ENCODE measurements at places on chromosomes 4 and X. TPM values are rescaled to one million over a fixed set of nuclear protein-coding genes. Genes with fewer than 3 reads are reported as not detected.
A peak's percentile ranks its signal among the peaks of the same experiment; 100 is the strongest.

The TENT5D gene
- 0.12 TPM for total RNA-seq

DNA sequence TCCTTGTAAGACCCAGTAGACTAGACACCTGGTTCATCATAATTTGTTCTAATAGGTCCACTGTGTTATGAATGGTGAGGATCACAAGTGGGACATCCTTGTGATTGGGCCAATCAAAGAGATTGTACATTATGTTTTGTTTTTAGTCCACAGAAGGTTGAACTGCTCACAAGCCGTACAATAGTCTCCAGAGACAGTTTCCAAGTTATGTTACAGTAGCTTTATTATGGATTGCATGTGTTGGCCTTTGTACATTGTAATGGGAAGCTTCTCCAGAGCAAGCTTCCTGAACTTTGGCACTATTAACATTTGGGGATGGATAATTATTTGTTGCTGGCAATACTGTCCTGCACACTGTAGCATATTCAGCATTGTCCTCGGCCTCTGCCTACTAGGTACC, 86.1 kb downstream of the MAGEB10 start:
- no peak for DNase-seq

The PHOX2B gene
- 101 TPM for total RNA-seq

The SHROOM3 gene
- total RNA-seq = 1.9 TPM

- DNase-seq = no peak
Measured at GRCh38 chr4:116328261-116328860, 757.0 kb downstream of the TRAM1L1 start.

- no peak for DNase-seq
Measured at GRCh38 chrX:137748827-137749226, 182.9 kb downstream of the ZIC3 start.

GRCh38 chr4:154014407-154015321, 225.8 kb upstream of the SFRP2 start:
- no peak for DNase-seq

- no peak for DNase-seq
Measured at GRCh38 chrX:23953908-23954269, 46.1 kb downstream of the CXorf58 start.

The GLRB gene
- 2.0 TPM for total RNA-seq

The CLGN gene
- 19.6 TPM for total RNA-seq

The SYP gene
- 291 TPM for total RNA-seq

The CDS1 gene
- total RNA-seq = 1.3 TPM

The SMIM10L2A gene
- total RNA-seq = 3.4 TPM

DNA sequence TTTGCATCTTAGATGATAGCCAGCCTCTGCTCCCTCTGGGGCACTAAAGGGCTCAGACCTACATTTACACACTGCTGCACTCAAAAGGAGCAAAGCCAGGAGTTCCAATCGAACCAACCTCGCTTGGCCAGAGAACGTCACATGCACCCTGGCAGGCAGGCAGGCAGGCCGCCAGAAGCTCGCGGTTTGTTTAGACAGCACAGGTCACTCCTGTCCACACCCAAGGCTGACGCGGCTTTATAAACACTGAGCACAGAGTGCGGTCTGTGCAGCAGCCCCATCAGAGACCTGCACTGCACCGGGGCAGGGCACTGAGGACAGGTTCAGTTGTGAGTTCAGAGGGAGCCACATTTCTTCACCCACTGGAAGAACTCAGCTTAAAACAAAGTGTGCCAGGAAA, 143.9 kb downstream of the BCOR start:
- DNase-seq = no peak

DNA sequence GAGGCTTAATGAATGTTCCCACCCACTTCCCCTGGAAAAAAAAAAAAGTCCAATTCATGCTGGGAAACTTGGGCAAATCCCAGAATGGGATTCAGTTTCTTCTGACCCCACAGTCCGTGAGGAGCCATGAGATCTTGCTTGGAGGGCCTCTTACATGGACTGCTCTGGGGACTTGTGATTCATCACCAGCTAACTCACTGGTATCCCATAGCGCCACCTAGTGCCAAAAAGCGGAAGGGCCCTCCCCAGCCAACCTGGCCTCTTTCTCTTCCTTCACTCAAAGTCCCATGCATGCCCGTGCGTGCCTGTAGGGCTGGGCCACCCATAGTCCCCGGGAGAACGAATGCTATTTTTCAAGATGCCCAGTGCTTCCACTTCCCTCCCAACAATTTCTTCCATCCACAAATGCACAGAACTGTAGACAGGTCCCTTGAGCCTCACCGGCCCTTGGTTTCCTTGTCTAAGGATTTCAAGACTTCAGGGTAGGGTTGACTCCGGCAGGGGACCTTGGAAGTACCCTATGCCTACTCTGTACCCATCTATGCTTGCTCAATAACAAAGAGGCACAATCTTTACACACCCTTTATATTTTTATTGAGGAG, 5.1 kb downstream of the RTL5 start:
- peak; percentile 87 for DNase-seq

GRCh38 chr4:65561164-65561563, 109.1 kb downstream of the EPHA5 start:
- DNase-seq = no peak

DNA sequence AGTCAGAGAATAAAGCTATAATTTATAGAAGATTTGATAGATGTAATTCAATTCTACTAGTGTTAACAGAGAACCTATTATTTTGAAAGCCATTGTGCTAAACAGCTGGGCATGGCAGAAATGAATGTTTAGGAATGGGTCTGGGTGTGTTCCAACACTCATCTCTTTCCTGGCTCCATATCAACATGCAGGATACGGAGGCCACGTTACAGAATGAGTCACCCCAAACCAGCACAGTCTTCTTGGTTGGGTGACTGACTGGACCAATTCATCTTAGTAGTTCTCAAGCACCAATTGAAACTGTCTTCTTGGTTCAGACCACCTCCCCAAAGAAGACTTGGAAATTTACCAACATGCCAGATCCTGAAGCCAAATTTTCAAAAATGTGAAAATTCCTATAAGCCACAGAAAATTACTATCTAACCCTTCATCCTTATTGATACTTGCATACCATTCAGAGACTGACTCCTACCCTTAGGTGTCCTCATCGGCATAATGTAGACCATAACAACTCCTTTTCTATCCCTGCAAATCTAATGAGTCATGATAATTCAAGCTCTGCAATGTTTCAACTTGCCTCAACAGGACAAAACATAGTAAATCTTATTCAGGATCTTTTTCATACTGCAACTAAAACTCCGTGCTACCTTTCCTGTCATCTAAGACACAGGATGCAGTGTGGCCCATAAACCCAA, 52.0 kb upstream of the ATOH1 start:
- no peak for DNase-seq

GRCh38 chr4:4311193-4311592, 21.1 kb downstream of the ZBTB49 start:
- DNase-seq = no peak

GRCh38 chr4:124682384-124682783, 30.1 kb downstream of the ANKRD50 start:
- no peak for DNase-seq

The TMPRSS11B gene
- total RNA-seq = not detected

DNA sequence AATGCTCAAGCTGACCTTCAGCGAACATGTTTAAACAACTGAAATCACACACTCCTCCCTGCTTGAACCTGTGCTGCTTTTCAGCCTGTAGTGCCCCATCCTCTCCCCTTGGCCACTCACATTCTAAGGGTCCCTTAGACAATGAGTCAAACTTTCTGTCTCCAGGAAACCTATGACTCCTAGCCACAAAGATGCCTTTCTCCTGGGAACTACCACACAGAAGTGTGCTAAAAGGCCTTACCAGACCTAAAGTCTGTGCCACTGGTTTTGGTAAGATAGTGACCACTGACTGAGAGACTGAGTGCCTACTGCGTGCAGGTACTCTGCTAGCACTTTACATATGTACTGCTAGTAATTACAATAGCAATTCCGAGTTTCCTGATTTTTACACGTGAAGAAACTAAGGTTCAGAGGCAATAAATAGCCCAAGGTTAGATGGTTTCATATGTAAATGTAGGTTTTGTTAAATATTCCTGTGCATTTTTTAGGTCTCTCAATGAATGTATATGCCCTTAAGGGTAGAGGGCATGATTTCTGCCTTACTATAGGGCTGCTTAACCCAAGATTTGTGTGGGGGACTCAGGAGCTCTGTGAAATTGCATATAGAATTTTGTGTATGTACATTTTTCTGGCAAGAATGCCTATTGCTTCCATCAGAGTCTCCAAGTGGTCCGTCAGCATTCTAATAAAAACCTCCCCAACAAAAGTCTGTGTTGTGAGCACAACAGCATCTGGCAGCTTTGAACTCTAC, 71.1 kb downstream of the NSG1 start:
- DNase-seq = no peak

The SSX2 gene
- total RNA-seq = not detected

The H2AZ1 gene
- 246 TPM for total RNA-seq

The GYPE gene
- total RNA-seq = not detected

The PFKFB1 gene
- 1.1 TPM for total RNA-seq

The ANOS1 gene
- 1.0 TPM for total RNA-seq

DNA sequence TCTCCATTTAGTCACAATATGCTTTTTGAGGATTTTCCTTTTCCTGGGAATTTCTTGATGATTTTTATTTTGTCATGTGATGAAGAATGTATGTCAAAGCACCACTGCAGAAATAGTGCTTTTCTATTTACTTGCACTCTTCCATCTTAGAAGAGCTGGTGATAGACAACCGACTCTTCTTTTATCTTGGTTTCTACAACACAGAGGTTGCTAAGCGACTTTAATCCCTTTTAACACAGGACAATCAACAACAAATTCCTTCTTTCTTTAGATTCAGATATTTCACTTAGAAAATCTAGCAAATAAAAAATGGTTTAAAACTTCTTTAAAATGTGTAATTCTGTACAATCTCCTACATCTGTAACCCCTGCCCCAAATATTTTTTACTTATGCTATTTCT, 34.6 kb downstream of the TET2 start:
- DNase-seq = no peak

- no peak for DNase-seq
Measured at GRCh38 chr4:113069212-113069892, 19.9 kb downstream of the ANK2 start.

The CLDN34 gene
- not detected for total RNA-seq

The DUSP9 gene
- 0.61 TPM for total RNA-seq

GRCh38 chr4:19888587-19888986, 363.1 kb upstream of the SLIT2 start:
- DNase-seq = no peak

The CPLX1 gene
- total RNA-seq = 115 TPM

DNA sequence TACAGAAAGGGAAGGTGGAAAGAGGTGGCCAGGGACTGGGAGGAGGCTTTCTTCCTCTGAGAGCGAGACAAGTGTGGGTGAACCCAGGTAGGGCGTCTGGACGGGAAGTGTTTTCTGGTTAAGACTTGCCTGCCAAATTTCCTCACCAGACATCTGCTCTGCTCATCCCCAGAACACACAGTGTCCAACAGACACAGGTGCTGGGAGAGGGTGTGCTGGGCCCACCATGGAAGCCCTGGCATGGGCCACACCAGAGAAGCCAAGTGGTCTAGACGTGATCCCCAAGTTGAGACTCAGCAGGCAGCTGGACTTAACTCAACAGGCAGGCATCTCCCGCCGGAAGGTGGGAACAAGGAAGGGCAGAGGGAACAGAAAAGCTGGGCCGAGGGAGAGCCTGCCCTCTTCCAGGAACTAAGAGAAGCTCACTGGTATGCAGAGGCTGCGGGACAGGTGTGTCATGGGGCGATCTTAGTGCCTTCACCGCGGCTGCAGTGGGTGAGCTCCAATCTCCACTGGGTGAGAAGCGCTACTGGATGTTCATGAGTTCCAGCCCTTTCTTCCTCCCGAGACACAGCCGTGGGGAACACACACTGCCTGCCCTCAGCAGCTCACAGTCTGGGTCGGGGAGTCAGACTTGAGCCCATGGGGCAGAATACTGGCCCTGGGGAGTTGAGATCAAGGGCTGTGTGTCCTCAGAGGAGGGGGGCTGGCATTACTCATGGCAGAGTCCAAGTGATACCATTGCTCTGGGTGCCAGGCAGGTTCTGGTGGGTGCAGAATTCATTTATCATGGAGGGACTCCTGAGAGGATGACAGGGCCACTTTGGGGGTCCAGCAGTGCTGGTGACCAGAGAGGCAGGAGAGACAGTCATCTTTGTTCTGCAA, 110.2 kb downstream of the CPZ start:
- no peak for DNase-seq

DNA sequence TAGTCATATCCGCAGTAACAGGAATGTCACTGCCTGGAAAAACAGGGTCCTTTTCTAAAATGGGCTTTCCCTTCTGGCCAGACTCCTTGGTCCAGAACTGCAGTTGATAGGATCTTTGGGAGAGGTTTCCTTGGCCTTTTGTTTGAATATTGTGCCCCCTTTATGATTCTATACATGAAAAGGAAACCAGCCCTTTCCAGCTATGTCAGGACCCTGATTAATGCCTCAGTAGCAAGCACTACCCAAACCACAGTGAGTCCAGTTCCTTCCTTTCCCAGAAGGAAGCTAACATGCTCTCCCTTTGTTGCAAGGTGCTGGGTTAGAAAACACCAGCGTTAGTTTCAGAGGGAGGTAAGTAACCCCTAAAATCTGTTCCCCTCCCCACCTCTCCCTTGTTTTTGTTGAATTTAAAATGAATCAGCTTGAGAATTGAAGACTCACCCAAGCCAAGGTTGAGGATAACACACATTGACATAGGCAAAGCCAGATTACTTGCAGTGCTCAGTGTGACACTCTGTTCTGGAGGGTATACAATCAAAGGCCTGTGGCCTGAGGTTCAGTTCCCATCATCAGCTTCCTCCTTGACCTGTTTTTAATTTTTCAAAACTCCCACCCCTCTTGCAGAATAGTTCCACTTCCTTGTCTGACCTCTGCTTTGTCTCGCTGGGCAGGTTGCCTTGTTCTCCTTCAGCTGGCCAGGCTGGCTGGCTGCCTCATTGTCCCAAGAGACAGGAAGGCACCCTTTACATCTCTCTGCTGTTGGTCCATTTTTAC, 87.6 kb upstream of the PLAC1 start:
- DNase-seq = no peak

The STIM2 gene
- total RNA-seq = 28.2 TPM

DNA sequence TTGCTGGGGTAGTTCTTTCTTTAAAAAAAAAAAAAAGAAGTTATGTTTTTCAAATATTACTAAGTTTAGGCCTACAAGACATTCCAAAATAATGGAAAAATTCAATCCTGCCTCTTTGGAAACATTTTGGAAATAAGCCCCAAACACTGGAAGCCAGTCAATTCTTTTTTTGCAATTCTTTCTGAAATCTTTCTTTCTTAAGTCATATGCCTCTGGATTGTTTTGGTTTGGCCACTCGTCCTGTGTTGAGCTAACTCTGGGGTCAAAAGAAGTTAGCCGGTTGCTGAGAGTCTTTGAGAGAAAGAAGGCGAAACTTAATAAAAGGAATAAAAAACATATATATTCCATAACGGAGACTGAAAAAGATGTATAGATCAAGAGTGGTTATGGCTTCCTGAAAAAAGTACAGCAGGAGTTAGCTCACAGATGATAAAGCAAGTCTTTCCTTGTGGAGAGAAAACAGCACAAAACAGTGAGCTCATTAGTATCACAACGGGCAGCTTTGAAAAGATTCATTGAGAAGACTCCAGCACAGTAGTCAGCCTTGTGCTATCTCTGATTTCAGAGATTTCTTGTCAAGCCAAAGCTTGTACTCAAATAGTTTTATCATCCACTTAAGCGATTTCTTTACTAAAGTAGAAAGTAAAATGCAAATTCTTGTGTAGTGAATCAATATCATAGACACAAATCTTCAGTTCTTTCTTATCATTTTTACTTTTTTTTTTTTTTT, 64.8 kb downstream of the PLS3 start:
- DNase-seq = no peak

The DEFB131A gene
- total RNA-seq = not detected

- no peak for DNase-seq
Measured at GRCh38 chrX:57104921-57105398, 16.4 kb downstream of the SPIN2B start.

- no peak for DNase-seq
Measured at GRCh38 chrX:103363046-103363445, 6.7 kb downstream of the TCEAL9 start.

The DCAF12L1 gene
- 0.12 TPM for total RNA-seq

Measured in glutamatergic neuron (in vitro differentiated cells).